ENCODE measurements at places on chromosomes 2 and 18.

DNA sequence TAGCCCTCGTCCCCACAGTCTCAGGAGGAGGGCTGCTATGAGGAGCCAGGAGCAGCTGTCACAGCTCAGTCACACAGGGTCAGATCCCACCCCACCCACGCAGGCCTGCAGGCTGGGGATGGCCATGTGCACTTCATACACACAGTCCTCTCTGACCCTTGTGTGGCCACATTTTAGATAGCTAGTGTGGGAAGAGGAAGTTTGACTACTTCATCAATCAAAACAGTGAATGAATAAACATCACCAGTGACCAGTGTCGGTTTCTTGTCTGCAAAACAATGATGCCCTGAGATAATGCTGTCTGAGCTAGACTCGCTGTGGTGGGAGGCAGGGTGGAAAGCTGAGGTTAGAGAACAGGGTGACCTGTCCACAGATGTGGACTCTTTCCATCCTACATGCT is 107.1 kb downstream of the PIEZO2 start:
- no peak for DNase-seq

DNA sequence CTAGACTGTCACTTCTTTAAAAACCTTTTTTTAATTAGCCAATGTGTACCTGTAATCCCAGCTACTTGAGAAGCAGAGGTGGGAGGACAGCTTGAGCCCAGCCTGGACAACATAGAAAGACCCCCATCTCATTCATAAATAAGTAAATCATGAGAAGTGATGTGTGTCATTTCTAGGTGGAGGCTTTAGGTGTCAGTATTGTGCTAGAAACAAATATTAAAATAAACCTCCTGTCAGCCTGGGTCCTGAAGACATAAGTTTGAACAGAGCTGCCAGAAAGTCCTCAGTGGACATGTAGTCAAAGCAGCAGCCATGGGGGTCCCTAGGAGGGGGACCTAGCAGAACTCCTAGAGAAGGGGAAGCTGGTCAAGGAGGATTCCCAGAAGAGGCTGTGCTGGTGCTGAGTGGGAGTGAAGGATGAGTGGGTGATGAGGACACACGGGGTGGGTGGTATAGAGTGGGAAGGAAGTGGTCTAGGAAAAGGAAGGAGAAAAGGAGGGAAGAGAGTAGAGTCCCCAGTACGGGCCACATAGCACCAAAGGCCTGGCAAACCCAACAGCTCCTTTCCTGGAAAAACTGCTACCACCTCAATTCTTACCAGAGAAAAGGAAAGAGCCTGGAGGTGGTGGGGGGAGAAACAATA is 316.6 kb upstream of the NCKAP5 start:
- no peak for DNase-seq

DNA sequence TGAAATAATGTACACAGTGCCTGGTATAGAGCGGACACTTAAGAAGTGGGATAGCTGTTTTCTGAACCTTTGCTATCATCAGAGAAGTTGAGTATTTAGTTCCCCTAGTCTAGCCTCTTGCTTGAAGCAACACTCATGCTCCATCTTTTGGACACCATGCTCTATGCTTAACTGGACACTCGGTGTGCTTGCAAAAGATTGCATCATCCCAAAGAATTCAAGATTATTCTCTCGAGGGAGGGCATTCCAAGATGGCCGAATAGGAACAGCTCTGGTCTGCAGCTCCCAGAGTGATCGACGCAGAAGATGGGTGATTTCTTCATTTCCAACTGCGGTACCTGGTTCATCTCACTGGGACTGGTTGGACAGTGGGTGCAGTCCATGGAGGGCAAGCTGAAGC is 143.9 kb upstream of the FSHR start:
- no peak for DNase-seq

DNA sequence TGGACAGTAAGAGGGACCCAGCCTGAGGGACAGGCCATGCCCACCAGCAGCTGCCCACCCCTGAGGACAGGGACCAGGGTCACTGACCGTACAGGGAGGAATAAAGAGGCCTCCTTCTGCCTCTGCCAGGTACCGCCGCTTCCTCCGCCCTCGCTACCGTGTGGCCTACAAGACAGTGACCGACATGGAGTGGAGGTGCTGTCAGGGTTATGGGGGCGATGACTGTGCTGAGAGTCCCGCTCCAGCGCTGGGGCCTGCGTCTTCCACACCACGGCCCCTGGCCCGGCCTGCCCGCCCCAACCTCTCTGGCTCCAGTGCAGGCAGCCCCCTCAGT is 2.2 kb downstream of the EMILIN1 start:
- DNase-seq = no peak

DNA sequence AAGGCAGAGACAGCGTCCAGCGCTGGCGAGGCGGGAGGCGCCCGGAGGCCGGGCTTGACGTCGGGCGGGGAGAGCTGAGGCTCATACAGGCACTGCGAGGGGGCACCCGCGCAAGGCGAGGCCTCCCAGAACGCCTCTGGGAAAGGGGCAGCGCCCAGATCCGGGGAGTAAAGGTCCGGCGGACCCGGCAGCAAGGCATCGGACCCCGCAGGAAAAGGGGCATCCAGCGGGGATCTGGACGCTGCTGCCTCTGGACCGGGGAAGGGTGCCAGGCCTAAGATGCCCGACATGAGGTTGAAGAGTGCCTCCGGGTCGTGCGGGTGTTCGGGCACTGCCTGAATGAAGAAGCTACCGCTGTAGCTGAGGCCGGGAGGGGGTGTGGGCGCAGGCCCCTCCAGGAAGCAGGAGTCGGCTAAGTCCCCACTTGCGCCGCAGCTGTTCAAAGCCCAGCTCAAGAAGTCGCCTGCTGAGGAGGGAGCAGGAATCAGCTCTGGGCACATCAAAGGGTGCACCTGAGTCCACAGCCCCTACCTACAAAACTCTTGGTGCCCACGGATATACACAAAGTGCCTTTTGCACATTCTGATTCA is 937 bp downstream of the EGR4 start:
- no peak for DNase-seq

GRCh38 chr2:188720811-188721605 is 253.2 kb upstream of the COL3A1 start:
- no peak for DNase-seq

DNA sequence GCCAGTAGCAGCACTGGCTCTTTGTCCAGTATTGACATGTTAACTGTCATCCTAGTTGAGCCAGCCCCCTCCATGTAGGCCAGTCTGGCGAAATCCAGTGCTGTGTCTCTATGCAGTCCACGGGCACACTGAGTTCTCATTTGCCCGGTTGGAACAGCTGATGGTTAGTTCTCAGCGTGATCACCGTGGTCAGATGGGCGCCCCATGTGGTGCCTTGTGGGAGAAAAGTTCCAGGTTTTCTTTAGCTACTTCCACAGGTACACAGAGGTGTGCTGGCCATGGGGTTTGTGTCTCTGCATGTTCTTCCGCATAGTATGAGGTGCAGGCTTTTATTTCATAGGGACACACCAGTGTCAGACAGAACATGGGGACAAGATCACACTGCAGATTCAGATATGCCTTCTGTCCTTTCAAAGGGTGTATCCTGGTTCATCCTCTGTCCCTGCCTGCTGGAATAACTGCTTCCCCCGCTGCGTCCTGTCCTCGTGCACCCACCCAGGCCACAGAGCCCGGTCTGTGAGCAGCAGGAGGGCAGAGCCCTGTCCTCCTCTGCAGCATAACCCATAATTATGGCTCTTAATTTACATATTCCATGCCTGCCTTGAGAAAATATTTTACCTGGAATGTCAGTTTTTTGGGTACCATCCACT is 334.1 kb downstream of the GBX2 start:
- no peak for DNase-seq

- DNase-seq = no peak
Measured at GRCh38 chr18:62037989-62038778, 145.4 kb upstream of the RNF152 start.
